Stimulated activated CD4-positive, alpha-beta T cell treated with anti-CD3 and anti-CD28 coated beads, Interleukin-1b, Interleukin-23, amount 100 ng/mL, for 1 hour (primary cell): ENCODE measurements at places on chromosomes 6 and 20.

- DNase-seq, result no peak
Observed at GRCh38 chr6:106247293-106247692, 78.3 kb downstream of the ATG5 start.

GRCh38 chr20:44961870-44962267, 1.7 kb upstream of the TOMM34 start:
- no peak for DNase-seq

GRCh38 chr6:73657201-73657600, 3.4 kb upstream of the SLC17A5 start:
- DNase-seq, result no peak

GRCh38 chr20:49672096-49672664, 41.5 kb downstream of the B4GALT5 start:
- DNase-seq, result no peak

- DNase-seq, result no peak
Observed at GRCh38 chr20:3980260-3981131, 34.9 kb downstream of the RNF24 start.

DNA sequence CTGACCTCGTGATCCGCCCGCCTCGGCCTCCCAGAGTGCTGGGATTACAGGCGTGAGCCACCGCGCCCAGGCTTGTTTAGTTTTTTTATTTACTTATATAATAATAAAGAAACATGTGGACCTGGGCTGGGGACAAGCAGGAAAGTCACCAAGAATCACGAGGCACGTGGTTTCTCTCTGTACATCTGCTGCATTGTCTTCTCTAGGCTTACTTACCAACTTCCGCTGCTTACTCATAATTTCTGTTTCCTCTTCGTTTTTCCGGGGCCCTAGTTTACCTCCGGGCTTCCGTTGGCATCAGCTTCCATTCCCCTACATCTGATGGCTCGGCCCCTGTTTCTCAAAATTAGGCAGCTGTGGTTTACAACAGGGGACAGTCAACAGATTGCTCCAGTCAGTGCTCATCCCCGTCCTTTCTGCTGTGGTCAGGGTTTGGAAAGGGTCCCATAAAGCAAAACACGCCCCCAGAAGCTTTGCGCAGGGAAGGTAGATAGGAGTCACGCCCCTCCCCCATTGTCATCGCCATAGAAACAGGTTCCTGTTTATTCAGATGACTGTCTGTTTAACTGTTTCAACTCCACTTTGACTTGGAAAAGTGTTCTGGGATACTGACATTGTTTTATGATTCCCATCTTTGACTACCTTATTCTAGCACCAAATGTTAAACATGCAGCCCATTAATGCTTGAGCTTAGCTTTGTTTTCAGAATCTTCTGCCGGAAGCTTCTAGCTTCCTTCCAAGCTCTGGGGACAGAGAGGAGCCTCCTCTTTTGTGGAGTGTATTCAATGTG, 31.9 kb upstream of the TXLNB start:
- DNase-seq, result peak; percentile 46

DNA sequence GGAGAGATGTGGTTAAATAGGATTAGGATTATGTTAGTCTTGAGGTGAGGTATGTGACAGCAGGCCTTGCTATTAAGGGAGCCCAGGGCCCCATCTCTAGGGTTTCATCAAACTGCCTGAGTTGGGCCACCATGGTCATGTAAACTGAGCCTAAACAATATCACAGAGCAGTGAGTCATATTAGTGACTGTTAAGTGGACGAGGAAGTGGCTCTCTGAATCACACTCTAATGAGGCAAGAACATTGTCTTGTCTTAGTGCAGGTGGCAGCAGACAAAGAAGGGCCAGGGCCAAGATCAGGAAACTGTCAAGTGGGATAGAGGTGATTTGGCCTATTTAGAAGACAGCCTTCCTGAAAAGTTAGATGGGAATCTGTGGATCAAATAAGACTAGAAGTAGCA, 23.1 kb downstream of the ENPP3 start:
- DNase-seq, result no peak
